ENCODE measurements at places on chromosomes 1 and 21.
A peak's percentile ranks its signal among the peaks of the same experiment; 100 is the strongest.

DNA sequence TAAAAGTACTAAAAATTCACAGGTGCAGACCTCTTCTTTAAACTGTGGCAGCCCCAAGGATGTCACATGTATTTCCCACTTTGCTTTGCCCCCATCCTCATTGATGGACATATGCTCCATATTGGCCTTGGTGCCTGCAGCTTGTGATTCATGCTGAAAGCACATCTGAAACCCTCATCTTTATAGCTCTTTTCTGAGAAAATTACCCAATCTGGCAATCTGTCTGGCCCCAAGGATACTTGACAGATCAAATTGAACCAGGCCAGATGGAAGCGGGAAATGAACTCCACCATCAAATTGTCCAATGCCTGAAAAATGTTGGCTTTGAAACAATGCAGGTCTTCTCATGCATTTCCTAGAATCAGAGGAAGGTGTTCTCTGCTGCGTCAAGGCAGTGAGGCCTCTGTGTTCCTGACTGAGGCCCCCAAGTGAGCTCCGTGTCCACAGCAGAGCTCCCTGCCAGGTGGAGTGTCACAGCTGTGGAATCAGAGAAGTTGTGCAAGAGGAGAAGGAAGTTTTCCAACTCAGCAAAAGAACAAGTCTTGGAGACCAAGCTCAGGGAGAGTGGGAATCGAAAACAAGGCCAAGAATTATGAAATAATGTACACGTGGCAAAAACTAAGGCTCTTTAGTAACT is 323.7 kb downstream of the PLPP3 start:
- peak; percentile 91 for DNase-seq

DNA sequence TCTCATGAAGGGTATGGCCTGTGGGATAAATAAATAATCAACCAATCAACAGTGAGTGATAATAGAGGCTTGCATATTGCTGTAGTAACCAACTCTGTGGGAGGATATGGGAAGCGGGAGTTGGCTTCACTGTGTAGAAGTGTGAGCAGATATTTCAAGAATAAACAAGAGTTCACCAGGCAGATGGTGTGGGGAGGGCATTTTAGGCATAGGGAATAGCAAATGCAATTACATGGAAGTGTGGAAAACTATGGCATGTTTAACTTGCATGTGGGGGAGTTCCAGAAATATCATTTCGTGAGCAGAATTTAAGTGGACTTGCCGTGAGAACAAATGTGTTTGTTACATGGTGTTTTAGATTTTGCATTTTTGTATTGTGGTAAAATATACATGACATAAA is 95.2 kb downstream of the SPATA46 start:
- DNase-seq = no peak

GRCh38 chr1:4699376-4700301 is 45.2 kb downstream of the AJAP1 start:
- no peak for DNase-seq

DNA sequence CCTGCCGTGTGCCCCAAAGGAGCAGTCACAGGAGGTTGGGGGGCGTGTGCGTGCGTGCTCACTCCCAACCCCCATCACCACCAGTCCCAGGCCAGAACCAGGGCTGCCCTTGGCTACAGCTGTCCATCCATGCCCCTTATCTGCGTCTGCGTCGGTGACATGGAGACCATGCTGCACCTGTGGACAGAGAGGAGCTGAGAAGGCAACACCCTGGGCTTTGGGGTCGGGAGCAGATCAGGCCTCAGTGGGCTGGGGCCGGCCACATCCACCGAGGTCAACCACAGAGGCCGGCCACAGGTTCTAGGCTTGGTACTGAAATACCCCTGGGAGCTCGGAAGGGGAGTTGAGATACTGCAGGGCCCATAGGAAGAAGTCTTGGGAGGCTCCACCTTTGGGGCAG is 23.5 kb downstream of the COL6A1 start:
- peak; percentile 25 for DNase-seq

DNA sequence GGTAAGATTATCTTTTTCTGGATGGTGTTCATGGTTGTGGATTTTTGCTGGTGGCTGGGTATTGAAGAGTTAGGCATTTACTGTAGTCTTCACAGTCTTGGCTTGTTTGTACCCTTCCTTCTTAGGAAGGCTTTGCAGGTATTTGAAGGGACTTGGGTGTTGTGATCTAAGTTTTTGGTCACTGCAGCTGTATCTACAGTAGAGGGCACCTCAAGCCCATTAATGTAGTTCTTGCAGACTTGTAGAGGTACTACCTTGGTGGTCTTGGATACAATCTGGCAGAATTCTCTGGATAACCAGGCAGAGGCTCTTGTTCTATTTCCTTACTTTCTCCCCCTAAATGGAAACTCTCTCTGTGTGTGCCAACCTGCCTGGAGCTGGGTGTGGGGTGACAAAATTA is 155.8 kb upstream of the BRINP3 start:
- DNase-seq = no peak

DNA sequence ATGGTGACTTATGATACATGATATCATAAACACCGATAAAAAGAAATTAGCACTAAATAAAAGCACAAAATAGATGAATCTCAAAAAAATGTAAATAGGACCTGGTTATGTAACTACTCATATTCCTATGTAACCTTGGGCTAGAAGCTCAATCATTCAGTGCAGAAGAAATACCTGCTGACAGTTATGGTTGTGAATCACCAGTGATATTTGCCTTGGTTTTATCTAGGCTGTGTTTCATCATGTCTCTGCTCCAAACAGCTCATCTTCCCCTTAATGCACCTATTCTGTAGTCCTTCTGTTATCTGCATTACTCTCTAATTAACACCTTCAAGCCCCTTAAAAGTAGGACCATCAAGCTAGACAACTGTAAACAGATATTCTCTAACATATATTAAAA is 16.3 kb upstream of the PIGC start:
- DNase-seq = no peak

GRCh38 chr21:36765229-36765628 is 66.3 kb downstream of the SIM2 start:
- DNase-seq = no peak

DNA sequence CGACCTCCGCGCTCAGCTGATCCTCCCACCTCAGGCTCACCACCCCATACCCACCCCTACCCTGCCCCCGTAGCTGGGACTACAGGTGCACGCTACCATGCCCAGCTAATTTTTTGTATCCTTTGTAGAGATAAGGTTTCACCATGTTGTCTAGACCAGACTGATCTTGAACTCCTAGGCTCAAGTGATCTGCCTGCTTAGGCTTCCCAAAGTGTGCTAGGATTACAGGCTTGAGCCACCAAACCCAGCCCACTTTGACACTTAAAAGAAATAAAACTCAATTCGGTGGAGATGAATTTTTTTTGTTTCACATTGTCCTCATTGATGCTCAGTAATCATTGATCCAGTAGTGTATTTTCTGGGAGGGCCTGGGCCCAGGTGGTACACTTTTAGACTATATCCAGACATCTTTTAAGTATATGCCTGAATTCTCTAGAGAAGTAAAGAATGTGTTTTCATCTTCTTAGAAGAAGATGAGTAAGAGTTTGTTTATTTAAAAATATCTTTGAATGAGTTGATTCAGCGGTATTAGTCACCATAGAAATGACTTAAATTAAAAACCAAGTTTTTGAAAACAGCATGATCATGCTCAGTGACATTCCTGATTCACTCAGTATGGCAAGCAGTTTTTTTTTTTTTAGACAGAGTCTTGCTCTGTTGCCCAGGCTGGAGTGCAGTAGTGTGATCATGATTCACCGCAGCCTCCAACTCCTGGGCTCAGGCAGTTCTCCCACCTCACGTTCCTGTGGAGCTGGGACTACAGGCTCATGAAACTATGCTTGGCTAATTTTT is 57.8 kb downstream of the EPB41 start:
- no peak for DNase-seq

- no peak for DNase-seq
Measured at GRCh38 chr1:24329331-24329730, 10.2 kb downstream of the GRHL3 start.

DNA sequence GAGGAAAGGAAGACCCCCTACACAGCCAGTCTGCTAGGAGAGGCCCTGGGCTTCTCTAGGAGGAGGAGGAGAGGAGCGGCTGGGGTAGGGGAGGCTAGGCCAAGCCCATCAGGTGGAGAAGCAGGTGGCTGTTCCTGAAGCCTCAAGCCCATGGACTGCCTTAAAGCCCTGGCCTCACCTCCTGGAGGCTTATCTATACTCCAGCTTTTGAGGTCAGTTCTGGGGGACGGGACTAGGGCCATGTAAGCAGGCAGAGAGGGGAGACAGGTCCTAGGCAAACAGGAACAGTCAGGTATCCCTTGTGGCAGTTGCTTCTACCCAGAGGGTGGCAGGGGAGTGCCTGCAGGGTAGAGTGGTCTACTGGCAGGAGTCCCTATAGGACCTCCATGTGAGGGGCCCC is 40.6 kb downstream of the KCNC4 start:
- no peak for DNase-seq

DNA sequence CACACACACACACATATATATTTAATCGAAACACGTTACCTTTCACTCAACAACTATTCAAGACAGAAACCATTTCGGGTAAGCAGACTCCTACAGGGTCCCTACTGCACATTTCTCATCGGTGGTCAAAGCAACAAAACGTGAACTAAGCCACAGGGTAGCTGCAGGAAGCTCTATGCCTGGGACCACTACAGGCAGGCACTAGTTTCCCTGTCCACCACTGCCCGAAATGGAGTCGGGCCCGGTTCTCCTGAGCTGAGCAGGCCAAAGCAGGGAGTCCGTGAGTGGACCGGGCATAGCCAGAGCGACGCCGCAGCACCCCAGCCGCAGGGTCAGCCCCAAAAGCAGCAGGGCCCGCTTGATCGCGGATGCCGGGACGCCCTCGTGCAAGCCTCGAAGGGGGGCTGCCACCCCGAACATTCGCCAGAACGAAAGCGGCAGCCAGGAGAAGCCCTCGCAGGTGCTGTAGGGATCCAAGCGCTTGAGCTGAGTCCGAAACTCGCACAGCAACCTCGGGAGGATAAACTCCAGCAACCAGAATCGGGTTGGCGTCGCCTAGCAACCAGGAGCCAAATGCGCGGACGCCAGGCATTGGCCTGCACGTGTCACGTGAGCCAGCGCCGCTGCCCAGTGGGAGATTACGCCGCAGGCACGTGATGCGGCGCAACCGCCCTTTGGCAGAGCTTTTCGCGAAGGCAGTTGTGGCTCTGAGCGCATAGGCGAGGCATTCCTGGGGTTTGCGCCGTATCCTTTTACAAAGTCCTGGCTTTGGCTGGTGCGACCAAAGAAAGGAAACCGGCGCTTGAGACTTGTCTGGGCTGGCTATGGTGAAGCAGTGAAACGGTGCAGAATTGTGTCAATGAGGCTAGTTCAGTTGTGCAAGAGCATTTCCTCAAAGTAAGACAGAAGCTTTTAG is 13.9 kb upstream of the DDI2 start:
- peak; percentile 98 for DNase-seq

- DNase-seq = no peak
Measured at GRCh38 chr1:186819563-186819962, 9.2 kb upstream of the PLA2G4A start.

GRCh38 chr1:175192111-175192629 is 406 bp downstream of the KIAA0040 start:
- peak; percentile 71 for DNase-seq

GRCh38 chr1:41545996-41546832 is 61.7 kb upstream of the EDN2 start:
- DNase-seq = no peak

DNA sequence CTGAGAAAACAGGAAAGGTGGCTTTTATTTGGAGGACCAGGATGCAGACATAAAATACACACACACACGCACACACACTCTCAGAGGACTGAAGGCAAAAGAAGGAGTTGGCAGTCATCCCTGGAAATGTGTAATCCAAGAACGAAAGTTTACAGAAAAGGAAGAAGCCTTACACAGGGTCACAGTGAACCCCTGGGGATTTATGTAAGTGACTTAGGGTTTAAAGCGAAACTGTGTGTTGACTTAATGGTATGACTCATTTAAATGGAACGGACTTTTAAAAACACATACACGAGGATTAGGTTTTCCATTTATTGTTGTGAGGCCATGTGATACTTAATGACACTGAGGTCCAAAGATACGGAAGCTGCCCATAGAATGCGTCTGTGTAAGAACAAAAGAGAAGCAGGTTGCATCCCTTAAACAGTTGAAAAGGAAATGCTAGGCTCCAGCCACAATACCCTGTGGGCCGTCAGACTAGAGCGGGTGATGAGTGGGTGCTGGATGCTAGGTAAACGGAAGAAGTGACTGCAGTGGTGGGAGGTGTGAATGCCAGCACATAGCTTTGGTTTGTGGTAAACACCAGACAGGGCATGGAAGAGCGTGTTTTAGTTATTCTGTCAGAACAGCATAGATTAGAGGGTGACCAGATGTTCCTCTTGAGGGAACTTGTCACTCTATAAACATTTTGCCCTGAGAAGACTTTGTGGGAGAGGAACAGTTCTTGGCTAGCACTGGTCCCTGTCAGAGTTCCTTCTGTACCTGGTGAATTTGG is 21.6 kb upstream of the BCL10 start:
- peak; percentile 79 for DNase-seq

- DNase-seq = no peak
Measured at GRCh38 chr1:178969226-178969987, 56.3 kb upstream of the FAM20B start.

GRCh38 chr1:56520016-56520601 is 59.3 kb downstream of the PLPP3 start:
- DNase-seq = no peak

GRCh38 chr21:17105932-17106331 is 406.9 kb upstream of the CXADR start:
- DNase-seq = no peak

DNA sequence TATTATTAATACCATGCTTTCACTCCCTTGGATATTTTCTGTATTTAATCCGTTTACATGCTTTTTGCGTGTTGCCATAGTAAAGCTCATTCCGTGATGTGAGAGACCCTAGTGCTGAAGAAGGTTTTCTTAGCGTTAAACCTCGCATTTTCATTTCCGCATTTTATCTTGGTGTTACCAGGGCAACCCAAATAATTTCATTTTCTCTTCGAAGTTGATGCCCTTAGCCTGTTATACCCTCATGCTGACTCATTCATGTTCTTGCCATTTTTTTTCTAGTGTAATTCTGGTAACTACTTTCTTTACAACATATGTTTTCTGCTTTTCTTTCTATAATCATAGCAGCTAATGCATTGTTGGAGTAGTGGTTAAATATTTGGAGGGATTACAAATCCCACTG is 37.2 kb downstream of the LRRC8C start:
- no peak for DNase-seq
